H4 (cell line): ENCODE measurements at places on chromosomes 12 and 14.

DNA sequence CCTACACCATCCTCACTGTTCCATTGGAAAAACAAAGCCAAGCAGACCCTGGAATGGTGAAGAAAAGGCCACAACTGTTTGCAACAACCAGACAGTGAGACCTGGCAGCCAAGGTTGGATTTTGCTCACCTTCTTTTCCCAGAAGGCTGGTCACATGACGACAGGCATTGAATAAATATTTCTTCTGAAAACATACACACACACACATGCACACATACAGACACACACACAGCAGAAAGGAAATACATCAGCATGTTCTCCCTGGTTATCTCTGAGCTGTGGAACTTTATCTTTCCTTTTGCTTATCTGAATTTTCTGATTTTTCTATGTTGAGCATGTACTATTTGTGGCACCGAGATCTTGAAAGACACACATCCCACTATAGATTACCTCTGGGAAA is 38.0 kb upstream of the CCDC60 start:
- no peak for DNase-seq

DNA sequence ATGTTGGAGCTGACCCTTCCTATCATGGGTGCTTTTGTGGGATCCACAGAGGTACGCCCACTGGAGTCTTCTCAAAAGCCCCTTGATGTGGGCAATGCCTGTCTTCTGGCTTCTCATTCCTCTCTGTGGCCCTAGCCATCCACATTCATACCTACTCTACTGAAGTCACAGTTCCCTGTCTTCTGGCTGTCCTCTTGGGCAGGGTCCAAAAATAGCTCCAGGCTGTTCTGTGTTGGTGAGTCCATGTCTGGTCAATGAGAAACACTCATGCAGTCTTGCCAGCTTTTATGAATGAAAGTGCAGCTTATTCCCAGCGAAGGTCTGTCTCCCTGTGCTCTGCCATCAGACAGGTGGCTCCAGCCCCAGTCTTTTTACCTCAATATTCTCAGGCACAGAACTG is 135.9 kb upstream of the MDM1 start:
- no peak for DNase-seq

GRCh38 chr12:14256121-14256520 is 109.4 kb upstream of the ATF7IP start:
- peak; percentile 49 for DNase-seq

DNA sequence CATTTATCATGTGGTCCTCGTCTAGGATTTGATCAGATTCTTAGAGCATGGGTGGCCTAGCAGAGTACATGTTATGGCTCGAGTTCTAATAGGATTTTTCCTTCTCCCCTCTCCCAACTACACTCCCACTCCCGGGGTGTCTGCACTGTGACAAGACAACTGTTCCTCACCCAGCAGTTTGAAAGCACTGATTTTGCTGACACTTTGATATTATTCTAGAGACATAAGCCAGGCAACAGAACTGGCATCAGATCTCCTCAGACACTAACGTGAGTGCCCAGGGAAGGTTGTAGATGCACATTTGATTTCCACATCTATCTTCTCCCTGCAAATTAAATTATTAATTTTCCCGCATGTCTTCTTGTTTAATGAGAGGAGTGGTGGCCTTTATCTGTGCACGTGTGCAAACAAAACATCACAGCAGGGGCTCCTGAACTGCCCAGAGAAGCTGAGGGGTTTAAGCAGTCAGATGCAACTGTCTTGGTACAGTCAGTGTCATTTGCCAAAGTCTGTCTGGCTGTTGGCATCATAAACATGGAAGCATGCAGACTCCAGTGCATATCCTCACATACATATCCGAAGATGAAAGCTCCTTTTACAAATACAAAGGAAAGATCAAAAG is 491.8 kb downstream of the NPAS3 start:
- DNase-seq = no peak

- peak; percentile 22 for DNase-seq
These were observed 7.0 kb downstream of the PPP1R12A start for GRCh38 chr12:79927772-79928474.

- DNase-seq = no peak
These were observed 282.9 kb upstream of the FLRT2 start for GRCh38 chr14:85247071-85247470.

DNA sequence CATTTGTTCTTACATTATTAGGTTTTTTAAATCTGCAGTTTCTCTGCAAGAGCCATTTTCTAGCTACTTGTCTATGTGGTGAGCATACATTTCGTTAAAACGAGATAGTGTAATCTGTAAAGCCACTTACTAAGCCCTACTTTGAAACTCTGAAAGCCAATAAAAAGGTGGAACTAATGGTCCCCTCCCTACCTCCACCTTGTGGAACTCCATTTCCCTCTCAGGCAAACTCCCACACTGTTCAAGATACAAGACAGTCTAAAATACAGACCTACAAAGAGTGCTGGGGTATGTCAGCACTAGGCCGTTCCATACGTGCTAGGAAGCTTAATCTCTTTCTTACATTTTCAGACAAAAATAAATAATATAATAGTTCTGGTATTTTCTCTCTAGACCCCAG is 74.1 kb downstream of the DUSP6 start:
- no peak for DNase-seq

DNA sequence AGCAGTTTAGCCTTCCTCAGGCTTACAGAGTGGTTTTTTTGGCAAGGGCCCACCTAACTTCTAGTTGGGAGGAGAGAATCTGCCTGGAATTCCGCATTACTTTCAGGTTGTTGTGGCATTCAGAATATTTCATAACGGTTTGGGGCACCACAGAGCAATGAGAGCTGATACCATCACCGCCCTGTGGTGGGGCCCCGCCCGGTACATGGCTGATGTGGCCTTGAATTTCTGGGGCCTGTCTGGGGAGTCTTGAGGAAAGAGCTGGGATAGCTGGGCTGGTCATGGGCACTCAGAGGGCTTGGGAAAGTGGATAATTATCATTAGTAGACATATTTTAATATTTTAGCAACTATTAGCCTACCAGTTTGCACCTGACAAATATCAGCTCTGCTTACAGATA is 4.2 kb downstream of the TESPA1 start:
- DNase-seq = no peak

DNA sequence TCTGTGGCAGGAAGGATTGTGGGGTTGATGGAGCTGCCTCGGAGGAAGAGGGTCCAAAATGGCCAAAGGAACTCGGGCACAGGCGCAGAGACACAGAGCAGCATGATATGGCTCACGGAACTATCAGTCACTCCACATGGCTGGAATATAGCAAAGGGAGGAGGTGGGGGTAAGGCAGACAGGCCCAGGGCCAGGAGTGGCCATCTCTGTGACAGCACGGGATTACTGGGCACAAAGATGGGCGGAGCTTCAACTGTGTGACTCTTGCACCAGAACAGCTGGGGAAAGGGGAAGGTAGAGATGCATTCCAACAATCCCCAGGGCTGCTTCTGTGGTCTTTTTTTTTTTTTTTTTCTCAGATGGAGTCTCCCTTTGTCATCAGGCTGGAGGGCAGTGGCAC is 24.8 kb upstream of the EML1 start:
- peak; percentile 49 for DNase-seq

DNA sequence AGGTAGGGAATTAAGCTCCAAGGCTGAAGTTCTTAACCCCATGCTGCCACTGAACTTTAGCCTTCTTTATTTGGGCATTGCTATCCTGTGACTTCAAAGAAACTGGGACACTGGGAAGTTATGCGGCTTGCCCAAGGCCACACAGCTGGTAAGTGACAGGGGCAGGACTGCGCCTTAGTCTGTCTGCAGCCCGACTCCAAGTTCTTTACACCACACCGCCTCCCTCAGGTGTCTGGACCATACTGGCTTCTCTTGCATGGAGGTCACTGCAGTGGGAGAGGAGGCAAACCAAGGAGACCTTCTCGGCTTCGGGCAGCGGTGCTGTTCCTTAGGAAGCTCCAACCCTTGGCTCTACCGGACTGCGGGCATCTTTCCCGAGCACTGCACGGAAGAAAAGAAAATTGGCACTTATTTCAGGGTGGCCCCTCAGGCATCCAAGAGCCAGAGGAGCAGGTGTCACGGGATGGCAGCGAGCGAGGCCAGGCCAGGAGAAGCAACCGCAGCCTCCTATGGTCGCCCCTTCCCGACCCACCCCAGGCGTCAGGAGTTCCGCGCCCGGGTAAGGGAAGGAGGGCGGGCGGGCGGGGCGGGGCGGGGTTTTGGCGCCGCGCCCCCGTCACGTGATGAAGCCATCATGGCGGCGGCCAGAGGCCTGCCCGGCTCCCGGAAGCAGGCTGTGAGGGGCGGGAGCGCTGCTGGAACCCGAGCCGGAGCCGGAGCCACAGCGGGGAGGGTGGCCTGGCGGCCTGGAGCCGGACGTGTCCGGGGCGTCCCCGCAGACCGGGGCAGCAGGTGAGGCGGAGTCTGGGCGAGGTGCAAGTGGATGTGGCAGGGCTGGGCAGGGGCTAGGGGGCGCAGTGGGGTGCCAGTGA is 16.4 kb upstream of the ESPL1 start:
- peak; percentile 48 for DNase-seq

DNA sequence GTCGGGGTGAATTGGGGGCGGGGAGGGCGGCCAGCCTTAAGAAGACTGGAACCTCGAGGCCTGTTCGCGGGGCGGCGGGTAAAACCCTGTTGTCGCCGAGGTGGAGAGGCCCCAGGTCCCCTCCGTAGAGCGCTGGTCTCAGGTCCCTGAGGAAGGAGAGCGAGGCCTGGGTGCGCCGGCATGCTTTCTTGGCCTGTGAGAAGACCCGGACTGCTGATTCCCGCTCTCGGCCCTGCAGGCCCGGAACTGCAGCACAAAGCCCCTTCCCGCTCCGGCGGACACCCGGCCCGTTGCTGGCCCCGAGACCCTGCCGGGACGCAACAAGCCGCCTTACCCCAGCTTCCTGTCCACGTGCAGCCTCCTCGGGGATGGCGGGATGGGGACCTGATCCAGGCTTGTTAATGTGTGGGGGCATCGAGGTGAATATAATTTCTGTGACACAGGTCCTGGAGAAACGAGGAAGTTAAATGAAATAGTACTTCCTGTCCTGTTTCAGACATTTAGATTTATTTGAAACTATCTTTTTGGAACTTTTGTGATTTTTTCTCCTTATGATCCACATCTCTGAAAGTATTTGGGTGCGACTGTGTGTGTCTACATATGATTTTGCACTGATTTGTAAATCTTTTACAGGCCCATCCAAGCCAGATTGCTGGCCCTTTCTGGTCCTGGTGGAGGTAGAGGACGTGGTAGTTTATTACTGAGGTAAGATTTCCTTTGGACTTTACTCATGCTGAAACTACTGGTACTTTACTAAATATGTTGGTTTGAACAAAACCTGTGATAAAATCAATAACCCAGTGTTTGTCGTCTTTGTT is 600 bp downstream of the PNN start:
- DNase-seq = peak; percentile 6

GRCh38 chr14:53952533-53952932 is 4.1 kb downstream of the BMP4 start:
- no peak for DNase-seq

DNA sequence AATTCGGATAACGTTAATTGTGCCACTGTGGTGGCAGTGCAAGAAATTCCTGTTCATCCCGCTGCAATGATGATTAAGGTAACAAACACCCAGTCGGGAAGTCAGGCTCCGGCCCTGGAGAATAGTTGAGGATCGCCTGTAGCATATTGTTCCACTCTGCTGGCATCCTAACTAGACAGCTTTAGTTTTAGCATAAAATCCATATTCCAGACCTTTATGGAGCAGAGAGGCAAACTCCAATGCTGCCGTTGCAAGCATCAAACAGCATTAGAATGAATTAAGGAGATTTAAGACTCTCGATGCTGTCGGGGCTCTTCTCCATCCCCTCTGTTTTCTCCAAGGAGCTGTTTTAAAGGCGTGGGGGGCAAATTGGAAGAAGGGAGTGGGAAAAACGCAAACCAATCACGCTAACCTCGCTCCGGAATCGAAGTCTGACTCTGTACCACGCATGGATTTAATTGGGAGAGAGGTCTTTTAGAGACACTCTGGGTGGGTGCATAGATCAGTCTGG is 660.4 kb downstream of the VRK1 start:
- DNase-seq = no peak

DNA sequence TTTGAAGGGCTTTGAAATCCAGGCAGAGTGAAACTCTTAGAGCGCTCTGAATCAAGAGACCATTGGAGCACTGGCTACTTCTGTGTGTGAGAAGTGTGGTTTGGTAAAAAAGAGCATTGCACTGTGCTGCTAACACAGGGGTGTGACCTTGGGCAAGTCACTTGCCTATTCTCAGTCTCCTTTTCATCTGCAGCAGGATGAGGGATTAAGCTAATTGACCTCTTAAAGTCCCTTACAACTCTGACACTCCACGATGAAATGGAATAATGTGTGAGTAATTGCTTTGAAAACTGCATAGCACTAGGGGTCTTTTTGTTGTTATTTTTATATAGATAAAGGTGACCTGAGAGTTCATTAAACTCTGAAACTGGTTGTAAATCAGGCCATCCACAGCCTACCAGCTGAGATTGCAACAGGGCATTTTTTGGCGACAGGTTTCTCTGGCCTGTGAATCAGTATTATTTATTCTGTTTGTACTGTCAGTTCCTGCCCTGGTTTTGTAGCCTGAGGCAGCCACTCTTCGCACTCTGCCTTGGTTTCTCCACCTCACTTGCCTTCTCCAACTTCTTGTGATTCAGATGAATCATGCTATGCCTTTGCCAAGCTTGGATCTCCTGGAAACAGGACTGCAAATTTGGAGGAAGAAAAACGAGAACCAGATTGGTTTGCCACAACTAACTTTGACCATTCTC is 159.9 kb upstream of the PARP11 start:
- DNase-seq = no peak

- no peak for DNase-seq
These were observed 254.4 kb upstream of the DIO2 start for GRCh38 chr14:80465546-80466220.

DNA sequence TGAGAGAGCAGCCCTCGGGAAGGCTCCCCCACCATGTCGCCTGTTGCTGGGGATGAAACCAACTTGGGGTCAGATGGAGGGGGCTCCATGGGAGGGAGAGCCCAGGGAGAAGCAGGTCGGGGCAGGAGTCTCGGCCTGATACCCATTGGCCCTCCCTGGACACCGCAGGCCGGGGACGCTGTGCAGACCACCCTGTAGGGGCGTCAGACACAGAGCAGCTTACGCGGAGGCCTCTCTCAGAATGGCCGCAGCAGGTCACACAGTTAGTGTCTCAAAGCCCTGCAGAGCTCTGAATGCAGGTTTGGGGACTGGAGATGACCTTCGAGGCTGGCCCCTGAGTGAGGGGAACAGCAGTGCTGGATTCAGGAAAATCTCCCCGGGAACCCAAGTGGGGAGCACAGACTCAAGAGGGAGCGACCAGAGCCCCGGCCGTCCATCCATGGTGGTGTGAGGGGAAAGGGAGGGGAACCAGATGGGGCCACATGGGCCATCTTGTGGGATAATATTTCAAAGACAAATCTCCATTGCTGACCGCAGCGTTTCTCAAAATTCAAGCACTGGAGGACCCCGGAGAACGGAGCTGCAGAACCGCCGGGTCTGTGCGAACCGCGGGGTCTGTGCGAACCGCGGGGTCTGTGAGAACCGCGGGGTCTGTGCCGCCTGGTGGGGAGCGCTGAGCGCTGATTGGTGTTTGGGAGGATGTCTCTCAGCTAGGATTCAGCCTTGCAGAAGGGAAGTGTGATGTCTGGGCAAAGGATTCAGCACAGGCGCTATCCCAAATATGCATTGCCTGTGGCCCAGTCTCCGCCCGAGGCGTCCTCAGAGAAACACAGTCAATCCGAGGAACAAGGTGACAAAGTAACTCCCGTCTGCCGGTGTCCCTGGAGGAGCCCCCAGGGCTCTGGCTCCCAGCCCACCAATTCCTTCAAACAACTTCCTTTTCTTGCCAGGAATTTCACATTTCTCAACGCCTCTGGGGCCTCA is 324.4 kb upstream of the RTL1 start:
- no peak for DNase-seq

GRCh38 chr12:95626854-95627253 is 75.6 kb upstream of the USP44 start:
- DNase-seq = no peak
